ENCODE measurements at places on chromosomes 2 and 18. TPM values are rescaled to one million over a fixed set of nuclear protein-coding genes. Genes with fewer than 3 reads are reported as not detected.

- H3K4me3 ChIP-seq, result no peak overlapping the region
- H3K27me3 ChIP-seq, result no peaks in the 10 kb centered on the region
- H3K36me3 ChIP-seq, result no peaks in the 10 kb centered on the region
- no peak for DNase-seq
- no peak overlapping the region for H3K27ac ChIP-seq
These were observed 394.2 kb upstream of the SPRED2 start for GRCh38 chr2:65826567-65826966.

The HOXD12 gene
- total RNA-seq, result not detected

GRCh38 chr18:42706029-42706608, 409.4 kb downstream of the RIT2 start:
- no peak for DNase-seq
- H3K27ac ChIP-seq, result no peak overlapping the region
- H3K27me3 ChIP-seq, result no peaks in the 10 kb centered on the region
- no peaks in the 10 kb centered on the region for H3K36me3 ChIP-seq
- no peak overlapping the region for H3K4me3 ChIP-seq
- no peaks in the 10 kb centered on the region for H3K4me1 ChIP-seq

The CD8A gene
- 675 TPM for total RNA-seq

- no peak overlapping the region for H3K4me3 ChIP-seq
- no peak for DNase-seq
- no peak overlapping the region for H3K27ac ChIP-seq
- H3K4me1 ChIP-seq, result peaks cover 34% of the 10 kb centered on the region
- H3K36me3 ChIP-seq, result no peaks in the 10 kb centered on the region
These were observed 47.5 kb upstream of the HNRNPA3 start for GRCh38 chr2:177165061-177165583.

The ADCYAP1 gene
- total RNA-seq, result not detected

DNA sequence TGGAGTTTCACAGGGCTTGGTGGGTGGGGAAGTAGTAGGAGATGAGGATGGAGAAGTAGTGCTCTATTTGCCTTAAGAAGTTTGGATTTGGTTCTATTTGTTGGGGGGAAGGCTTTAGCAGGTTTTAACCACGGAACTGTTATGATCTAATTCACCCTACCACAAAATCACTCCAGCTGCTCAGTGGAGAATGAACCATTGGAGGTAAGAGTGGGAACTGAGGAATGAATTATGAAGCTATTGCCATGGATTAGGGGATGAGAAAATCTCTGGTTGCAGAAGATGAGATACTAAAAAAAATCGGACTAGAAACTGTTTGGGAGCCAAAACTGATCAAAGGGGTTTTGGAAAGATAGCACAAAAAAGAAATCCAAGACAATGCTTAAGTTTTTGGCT, 488.9 kb downstream of the DLGAP1 start:
- DNase-seq, result no peak
- no peak overlapping the region for H3K4me3 ChIP-seq

DNA sequence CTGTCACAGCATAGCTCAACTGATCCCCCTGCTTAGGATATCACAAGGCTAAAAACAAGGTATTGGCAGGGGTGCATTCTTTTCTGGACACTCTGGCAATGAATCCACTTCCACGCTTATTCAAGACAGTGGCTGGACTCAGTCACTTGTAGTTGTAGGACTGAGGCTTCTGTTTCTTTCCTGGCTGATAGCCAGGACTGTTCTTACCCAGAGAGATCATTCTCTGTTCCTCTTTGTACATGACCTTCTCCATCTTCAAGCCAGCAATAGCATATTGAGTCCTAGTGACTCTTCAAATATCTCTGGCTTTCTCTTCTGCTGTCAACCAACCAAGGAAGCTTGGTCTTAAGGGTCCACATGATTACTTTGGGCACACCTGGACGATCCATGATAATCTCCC, 241.3 kb downstream of the RBM43 start:
- H3K27ac ChIP-seq, result no peak overlapping the region
- DNase-seq, result no peak
- no peaks in the 10 kb centered on the region for H3K4me1 ChIP-seq
- H3K36me3 ChIP-seq, result no peaks in the 10 kb centered on the region

- H3K27me3 ChIP-seq, result peaks cover 8% of the 10 kb centered on the region
- DNase-seq, result no peak
- no peaks in the 10 kb centered on the region for H3K4me1 ChIP-seq
- no peak overlapping the region for H3K4me3 ChIP-seq
These were observed 73.3 kb upstream of the CAPN13 start for GRCh38 chr2:30880516-30880915.

DNA sequence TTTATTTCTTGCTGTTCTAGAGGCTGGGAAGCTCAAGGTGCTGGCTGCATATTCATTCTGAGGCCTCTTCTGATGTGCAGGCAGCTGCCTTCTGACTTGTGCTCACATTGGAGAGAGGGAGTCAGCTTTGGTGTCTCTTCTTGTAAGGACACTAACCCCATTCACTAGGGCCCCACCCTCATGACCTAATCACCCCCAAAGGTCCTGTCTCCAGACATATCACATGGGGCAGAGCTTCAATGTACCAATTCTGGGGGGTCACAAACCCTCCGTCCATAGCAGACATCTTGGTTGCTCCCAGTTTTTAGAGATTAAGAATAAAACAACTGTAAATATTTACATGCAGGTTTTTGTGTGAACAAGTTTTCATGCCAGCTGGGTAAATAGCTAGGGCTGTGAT, 109.1 kb downstream of the RTP5 start:
- no peak for DNase-seq
- no peaks in the 10 kb centered on the region for H3K27me3 ChIP-seq
- H3K4me3 ChIP-seq, result no peak overlapping the region
- H3K4me1 ChIP-seq, result no peaks in the 10 kb centered on the region

DNA sequence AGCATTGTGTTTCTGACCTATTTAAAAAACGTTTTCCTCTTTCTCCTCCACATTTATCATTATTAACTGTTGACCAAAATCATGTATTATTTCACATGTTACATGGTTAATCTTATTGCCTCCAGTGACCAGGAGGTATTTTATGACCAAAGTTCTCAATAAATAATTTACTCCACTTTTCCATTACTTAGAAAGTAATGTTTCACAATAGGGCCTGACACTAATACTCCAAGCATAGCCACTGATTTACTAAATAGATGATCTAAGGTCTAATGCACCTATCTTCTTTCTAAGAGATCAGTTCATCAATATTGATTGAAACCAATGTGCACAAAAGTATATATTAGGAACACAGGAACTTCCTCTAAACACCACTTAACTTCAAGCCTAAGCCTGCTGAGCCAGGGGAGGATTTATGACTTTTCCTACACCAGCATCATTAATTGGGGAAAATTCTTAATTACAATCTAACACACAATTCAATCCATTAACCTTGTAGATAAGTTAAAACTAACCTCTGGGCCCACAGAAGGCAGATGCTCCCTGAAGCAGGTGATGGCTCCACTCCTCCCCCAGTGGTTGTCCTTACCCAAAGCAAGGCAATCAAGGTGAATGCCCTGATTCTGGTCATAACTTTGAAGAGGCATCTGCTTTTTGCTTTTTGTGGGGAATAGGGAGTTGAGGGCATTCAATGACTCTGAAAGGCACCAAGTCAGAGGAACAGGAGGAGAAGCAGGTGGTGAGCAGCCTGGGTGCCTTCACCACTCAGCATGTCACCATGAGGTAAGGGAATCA, 33.9 kb downstream of the RBMS1 start:
- no peak for DNase-seq
- H3K27ac ChIP-seq, result no peak overlapping the region
- peaks cover 32% of the 10 kb centered on the region for H3K4me1 ChIP-seq
- no peak overlapping the region for H3K4me3 ChIP-seq
- no peaks in the 10 kb centered on the region for H3K27me3 ChIP-seq
- H3K36me3 ChIP-seq, result peaks cover 28% of the 10 kb centered on the region

GRCh38 chr2:216618785-216619184, 14.4 kb upstream of the IGFBP2 start:
- no peak for DNase-seq
- peaks cover 2% of the 10 kb centered on the region for H3K27me3 ChIP-seq
- H3K4me3 ChIP-seq, result no peak overlapping the region
- peaks cover 23% of the 10 kb centered on the region for H3K4me1 ChIP-seq
- H3K27ac ChIP-seq, result peak overlapping the region; percentile 92

GRCh38 chr18:43061816-43062215, 53.7 kb downstream of the RIT2 start:
- no peak overlapping the region for H3K4me3 ChIP-seq
- H3K36me3 ChIP-seq, result no peaks in the 10 kb centered on the region
- H3K27ac ChIP-seq, result no peak overlapping the region
- H3K4me1 ChIP-seq, result no peaks in the 10 kb centered on the region
- H3K27me3 ChIP-seq, result no peaks in the 10 kb centered on the region

DNA sequence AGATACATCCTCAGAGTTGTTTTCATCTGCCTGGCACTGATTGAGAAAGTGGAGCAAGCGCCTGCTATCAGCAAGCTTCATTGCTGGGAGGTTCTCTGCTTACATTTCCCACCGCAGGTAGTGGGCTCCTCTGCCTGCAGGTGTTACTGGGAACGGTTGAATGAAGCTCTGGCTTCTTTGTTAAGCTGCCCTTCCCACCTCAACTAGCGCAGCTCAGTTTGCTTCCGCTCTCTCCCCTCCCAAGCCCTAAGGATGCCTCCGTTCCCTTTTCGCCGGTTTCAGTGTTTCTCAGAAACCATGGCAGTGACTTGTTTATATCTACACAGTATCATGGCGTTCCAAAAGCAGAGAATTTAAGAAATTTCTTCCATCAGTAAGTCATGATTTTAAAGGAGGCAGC, 72.2 kb upstream of the B3GNT7 start:
- peaks cover 8% of the 10 kb centered on the region for H3K4me1 ChIP-seq
- DNase-seq, result no peak
- H3K27me3 ChIP-seq, result peaks cover 21% of the 10 kb centered on the region
- peaks cover 3% of the 10 kb centered on the region for H3K36me3 ChIP-seq

GRCh38 chr2:79235135-79235534, 75.6 kb upstream of the REG3A start:
- H3K36me3 ChIP-seq, result no peaks in the 10 kb centered on the region
- H3K27ac ChIP-seq, result no peak overlapping the region
- no peaks in the 10 kb centered on the region for H3K4me1 ChIP-seq
- H3K4me3 ChIP-seq, result no peak overlapping the region
- no peak for DNase-seq
- no peaks in the 10 kb centered on the region for H3K27me3 ChIP-seq

The COL5A2 gene
- total RNA-seq, result 2.6 TPM

DNA sequence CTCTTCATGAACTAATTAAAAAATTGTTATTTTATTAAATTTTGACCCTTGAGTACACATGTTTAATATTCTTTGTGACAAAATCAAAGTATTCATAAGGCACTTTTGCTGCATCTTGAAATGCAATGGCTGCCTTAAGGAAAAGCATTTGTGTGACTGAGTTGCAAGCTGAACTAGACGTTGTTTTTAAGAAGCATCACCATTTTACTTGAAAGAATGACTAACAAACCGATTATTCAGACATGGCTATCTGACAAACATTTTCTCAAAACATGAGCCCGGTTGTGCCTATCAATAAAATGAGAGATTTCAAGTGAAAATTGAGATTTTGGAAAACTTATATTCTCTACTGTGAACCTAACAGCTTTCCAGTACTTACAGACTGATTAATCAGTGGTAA, 2.8 kb downstream of the GCFC2 start:
- DNase-seq, result no peak
- no peak overlapping the region for H3K27ac ChIP-seq
- H3K36me3 ChIP-seq, result peaks cover 28% of the 10 kb centered on the region

DNA sequence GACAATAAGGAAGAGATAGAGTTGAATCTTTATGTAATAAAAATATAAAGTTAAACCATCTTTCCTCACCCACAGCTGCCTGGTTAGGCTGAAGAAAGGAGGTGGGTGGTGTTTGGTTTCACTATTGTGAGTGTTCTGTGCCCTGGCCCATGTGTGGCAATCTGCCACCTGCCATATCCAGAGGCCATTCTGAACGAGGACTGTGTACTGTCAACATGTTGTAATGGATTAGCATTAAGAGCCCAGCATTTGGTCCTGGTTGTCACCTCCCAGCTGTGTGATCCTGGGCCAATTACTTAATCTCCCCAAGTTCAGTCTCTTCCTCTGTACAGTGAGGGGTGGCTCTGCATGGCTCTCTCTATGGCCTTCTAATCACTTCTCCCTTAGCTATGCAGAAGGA, 118.2 kb upstream of the SEC11C start:
- DNase-seq, result no peak
- no peaks in the 10 kb centered on the region for H3K36me3 ChIP-seq
- no peak overlapping the region for H3K27ac ChIP-seq
- H3K27me3 ChIP-seq, result peaks cover 20% of the 10 kb centered on the region

- no peaks in the 10 kb centered on the region for H3K36me3 ChIP-seq
- no peak for DNase-seq
- H3K4me1 ChIP-seq, result no peaks in the 10 kb centered on the region
- H3K27ac ChIP-seq, result no peak overlapping the region
These were observed 33.9 kb upstream of the COBLL1 start for GRCh38 chr2:164875334-164876205.

- H3K27ac ChIP-seq, result no peak overlapping the region
- no peaks in the 10 kb centered on the region for H3K4me1 ChIP-seq
- DNase-seq, result no peak
- H3K27me3 ChIP-seq, result no peaks in the 10 kb centered on the region
- H3K36me3 ChIP-seq, result no peaks in the 10 kb centered on the region
These were observed 439.7 kb upstream of the FANCL start for GRCh38 chr2:58680755-58681310.

The LYG2 gene
- total RNA-seq, result not detected

DNA sequence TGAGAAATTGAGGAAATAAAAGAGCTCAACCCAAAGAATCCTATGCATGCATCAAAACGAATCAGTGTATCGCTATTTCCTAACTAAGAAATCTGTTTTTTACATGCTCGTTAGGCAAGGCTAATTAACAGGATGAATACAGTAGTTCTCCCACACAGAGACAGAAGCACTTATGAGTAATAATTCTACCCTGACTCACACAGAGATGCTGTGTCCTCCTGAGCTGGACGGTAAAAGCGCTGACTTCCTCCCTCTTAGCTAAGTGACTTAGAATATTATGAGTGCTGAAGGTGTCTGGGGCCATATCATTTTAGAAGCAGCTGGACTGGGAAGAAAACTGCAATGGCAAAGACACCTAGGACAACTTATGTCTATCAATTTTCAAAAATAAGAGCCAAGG, 18.5 kb downstream of the PLEKHM3 start:
- no peak for DNase-seq
- no peak overlapping the region for H3K27ac ChIP-seq
- H3K4me3 ChIP-seq, result no peak overlapping the region
- H3K36me3 ChIP-seq, result no peaks in the 10 kb centered on the region

The APLF gene
- total RNA-seq, result 2.6 TPM

GRCh38 chr2:45612731-45613130, 1.7 kb upstream of the SRBD1 start:
- H3K36me3 ChIP-seq, result peaks cover 4% of the 10 kb centered on the region
- no peak for DNase-seq
- no peak overlapping the region for H3K27ac ChIP-seq
- no peak overlapping the region for H3K4me3 ChIP-seq
- peaks cover 21% of the 10 kb centered on the region for H3K4me1 ChIP-seq
